NCI-H1417 treated with DMSO at 0.1 percent for 48 hours (cell line): ENCODE measurements at places on chromosomes 13 and 19.

GRCh38 chr19:48678201-48678600 lies 5.4 kb upstream of the NTN5 start:
- DNase-seq, result no peak

GRCh38 chr13:80010846-80011245 lies 330.1 kb downstream of the SPRY2 start:
- DNase-seq, result no peak

- no peak for DNase-seq
Measured at GRCh38 chr13:36130193-36130551, 1.0 kb downstream of the DCLK1 start.

DNA sequence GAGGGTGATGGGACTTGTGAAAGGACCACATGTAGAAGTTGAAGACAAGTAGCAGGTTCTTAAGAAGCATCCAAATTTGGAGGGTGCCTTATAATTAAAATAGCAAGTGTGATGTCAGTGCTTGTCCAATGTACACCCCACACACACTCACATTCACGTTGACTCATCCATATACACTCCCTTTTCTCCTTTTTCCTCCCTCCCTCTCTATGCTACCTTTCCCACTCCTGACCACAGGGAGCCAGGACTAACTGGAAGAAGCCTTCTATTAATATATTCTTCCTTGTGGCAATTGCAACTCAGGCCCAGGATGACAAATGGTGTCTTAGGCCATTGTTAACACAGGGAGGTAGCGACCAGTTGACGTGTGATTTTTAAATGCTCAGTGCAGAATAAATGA lies 16.3 kb upstream of the GPR183 start:
- DNase-seq, result no peak

GRCh38 chr19:45958769-45959516 lies 14.7 kb downstream of the NOVA2 start:
- no peak for DNase-seq

GRCh38 chr19:10677751-10678150 lies 23.5 kb upstream of the QTRT1 start:
- DNase-seq, result no peak
